ENCODE measurements at places on chromosomes 11 and 22. TPM values are rescaled to one million over a fixed set of nuclear protein-coding genes. Genes with fewer than 3 reads are reported as not detected.

The CDON gene
- polyA plus RNA-seq = not detected

The HPX gene
- polyA plus RNA-seq = not detected

The CD151 gene
- polyA plus RNA-seq = 19.7 TPM

The ENTHD1 gene
- polyA plus RNA-seq = not detected

The OR10A2 gene
- not detected for polyA plus RNA-seq

The TBX10 gene
- not detected for polyA plus RNA-seq

The CLCF1 gene
- polyA plus RNA-seq = not detected

The OR52H1 gene
- polyA plus RNA-seq = not detected

The OR2AT4 gene
- not detected for polyA plus RNA-seq

The SLC7A4 gene
- not detected for polyA plus RNA-seq

The P4HA3 gene
- polyA plus RNA-seq = not detected

The CDCA5 gene
- polyA plus RNA-seq = 2.9 TPM

The BTG4 gene
- polyA plus RNA-seq = not detected

The TRIM49 gene
- polyA plus RNA-seq = not detected

The CARD16 gene
- 297 TPM for polyA plus RNA-seq

The PDGFB gene
- 0.61 TPM for polyA plus RNA-seq

DNA sequence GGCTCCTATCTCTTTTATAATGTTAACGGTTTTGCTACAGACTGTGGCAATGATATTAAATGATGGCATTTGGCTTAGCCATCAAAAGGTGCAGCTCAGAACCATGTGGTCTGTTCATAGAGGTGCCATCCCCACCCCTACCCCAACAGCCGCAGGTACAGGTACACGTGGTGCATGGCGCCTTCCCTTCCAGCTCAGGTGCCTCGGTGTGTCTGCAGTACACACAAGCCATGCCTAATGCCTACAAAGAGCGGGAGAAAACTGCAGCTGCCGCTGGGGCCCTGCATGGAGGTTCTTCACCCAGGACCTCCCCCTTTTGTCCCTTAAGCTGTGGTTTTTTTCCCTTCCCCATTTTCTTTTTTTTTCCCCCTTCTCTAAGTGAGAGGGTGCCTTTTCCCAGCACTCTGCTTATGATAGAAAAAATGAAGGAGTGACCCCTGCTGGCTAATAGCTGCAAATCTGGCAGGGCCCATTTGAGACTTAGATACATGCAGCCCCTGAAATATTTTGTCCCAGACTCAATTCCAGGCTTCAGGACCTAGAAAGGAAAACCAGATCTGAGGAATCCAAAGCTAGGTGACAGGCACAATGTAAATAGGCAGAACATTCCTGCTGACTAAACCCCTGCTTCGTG is 6.5 kb downstream of the OR52M1 start:
- DNase-seq = no peak

- DNase-seq = no peak
Measured at GRCh38 chr11:82747471-82747870, 13.8 kb upstream of the FAM181B start.

- no peak for DNase-seq
Measured at GRCh38 chr22:19844377-19845053, 10.2 kb downstream of the GNB1L start.

DNA sequence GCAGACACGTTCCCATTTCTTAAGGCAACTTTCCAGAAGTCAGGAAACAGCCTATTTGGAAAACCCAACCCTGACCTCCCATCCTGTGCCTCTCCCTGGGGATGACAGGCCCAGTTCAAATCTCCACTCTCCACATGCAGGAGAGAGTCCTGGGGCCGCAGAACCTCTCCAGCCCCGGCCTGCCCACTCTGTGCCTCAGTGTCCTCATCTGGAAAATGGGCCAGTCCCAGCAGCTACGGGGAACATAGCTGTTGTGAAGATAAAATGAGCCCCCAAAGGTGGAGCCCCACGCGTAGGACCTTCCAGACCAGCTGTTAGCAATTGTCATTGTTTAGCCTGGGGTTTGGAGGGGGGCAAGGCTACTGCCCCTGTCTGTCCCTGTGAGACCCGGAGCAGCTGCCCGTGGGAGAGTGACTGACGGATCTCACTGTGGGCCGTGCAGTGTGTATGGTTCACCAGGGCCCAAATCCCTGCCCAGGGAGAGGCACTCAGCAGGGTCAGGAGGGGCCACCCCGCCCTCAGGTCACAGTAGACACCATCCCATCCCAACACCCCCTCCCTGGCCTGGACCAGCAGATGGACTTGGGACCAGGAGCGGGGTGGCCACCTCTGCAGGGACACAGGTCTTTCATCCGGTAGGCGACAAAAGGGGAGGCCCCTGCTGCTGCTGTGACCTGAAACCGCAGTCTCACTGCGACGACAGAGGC is 145.9 kb downstream of the CTTN start:
- no peak for DNase-seq

DNA sequence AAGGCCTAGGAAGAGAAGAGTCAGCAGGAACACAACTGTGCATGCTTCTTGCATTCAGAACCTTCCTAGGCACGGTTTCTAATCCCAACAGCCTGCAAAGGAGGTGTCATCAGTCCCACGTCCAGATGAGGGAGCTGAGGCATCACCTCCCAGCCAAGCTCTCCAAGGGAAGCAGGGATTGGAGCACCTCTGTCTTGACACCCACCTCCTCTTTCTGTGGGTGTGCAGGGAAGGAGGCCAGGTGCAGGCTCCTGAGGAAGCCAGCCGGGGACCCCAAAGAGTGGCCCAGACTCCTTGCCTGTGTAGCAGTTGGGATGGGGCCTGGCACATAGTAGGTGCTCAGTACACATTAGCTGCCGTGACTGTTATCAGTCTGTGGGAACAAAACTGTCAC is 2.0 kb downstream of the PNPLA5 start:
- no peak for DNase-seq

GRCh38 chr11:61551634-61552033 is 29.2 kb downstream of the SYT7 start:
- no peak for DNase-seq

DNA sequence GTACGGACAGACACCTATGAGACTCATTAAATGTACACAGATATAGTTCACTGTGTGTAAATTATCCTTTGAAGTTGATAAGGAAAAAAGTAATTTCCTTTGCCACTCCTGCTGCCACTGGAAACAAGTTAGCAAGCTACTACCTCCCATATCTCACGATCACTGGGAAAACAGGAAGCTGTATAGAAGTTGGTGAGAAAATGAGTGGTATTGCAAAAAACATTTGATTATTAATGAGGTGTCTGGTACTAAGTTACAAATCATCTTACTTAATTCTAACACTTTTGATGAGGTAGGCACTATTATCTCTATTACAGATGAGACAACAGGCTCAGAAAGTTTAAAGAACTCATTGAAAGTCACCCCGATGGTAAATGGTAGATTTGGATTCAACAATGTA is 68.5 kb downstream of the GAB2 start:
- DNase-seq = no peak

- DNase-seq = no peak
Measured at GRCh38 chr11:115611343-115611742, 107.1 kb upstream of the CADM1 start.

GRCh38 chr11:94766713-94767206 is 1.4 kb upstream of the AMOTL1 start:
- no peak for DNase-seq

DNA sequence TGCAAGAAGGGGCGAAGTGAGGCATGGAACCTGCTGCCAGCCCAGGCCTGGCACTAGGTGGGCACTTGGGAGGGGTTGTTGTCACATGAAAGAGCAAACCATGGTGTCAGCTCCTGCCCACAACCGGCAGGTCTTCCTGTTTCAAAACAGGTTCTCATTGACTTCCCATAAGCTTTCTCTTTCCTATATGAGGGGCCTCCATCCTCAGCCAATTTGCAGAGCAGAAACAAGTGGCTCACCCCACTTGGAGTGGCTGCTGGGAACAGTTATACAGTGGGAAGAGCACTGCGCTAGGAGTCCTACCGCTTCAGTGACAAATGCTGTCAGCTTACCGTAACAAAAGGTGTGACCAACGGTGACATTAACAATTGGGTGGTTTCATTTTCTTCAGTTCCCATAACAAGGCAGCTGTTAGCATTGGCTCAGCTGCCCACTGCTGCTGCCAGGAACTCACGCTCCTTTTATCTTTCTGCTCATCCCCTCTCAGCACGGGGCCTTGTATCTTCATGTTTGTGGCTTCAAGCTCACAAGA is 10.2 kb upstream of the SSTR3 start:
- peak; percentile 71 for DNase-seq

DNA sequence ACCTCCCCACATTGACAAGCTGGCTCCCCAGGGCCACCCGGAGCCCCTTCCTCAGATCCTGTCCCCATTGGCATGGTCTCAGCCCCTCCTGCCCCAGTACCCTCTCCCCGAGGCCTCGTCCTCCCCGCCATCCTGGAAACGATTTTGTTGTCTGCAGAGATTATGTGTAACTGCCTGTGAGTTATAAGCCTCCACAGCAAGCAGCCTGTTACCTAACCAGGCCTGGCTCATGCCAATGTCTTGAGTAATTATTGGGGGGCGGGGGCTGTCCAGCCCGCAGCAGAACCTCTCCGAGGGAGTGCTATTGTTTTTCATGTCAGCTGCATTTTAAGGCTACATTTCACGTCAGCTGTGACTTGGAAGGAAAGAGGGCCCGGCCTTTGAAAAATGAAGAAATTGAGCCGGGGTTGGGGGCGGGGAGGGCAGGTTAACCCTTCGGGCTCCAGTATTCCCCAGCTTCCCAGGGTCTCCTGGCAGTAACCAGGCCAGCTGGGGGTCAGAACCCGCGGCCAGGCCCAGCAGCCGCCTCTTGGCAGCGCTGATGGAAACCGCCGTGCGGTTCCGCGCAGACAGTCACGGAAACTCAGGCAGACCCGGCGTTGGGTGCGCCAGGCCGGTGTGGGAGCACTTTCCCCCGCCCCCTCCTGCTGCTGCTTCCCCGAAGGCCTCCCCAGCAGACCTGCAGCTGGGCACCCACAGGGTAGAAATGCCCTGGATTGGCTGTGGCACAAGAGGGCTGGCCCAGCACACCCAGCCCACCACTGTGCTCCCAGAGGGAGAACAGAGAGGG is 59.5 kb downstream of the CDKN1C start:
- DNase-seq = no peak

GRCh38 chr22:43098356-43098755 is 9.2 kb upstream of the TTLL1 start:
- DNase-seq = no peak

DNA sequence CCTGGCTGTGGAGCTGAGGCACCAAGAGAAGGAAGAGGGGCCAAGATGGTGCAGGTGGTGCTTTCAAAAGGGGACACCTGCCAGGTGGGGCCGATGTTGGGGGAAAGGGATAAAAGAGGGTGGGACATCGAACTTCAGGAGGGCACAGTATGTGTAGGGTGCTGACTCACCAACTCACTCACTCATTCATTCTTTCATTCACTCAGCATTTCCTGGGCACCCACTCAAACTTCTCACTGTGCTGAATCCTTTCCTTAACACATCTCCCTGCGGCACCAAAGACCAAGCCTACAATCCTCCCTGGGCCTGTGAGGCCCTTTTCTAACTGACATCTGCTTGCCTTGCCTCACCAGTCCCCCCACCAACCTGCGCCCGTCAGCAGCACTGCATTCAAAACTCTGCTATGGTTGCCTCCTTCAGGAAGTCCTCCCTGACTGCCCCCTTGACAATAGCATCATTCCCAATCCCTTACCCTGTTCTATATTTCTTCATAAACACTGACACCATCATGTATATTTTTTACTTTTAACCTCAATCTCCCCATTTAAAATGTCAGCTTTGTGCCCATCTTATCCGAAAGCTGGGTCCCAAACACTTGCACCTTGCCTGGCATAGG is 246.6 kb downstream of the MN1 start:
- no peak for DNase-seq

- DNase-seq = no peak
Measured at GRCh38 chr11:90476442-90477007, 253.7 kb upstream of the CHORDC1 start.

GRCh38 chr11:126308271-126308671 is 4.4 kb downstream of the DCPS start:
- DNase-seq = no peak

- no peak for DNase-seq
Measured at GRCh38 chr11:8684600-8685290, 2.2 kb downstream of the RPL27A start.

DNA sequence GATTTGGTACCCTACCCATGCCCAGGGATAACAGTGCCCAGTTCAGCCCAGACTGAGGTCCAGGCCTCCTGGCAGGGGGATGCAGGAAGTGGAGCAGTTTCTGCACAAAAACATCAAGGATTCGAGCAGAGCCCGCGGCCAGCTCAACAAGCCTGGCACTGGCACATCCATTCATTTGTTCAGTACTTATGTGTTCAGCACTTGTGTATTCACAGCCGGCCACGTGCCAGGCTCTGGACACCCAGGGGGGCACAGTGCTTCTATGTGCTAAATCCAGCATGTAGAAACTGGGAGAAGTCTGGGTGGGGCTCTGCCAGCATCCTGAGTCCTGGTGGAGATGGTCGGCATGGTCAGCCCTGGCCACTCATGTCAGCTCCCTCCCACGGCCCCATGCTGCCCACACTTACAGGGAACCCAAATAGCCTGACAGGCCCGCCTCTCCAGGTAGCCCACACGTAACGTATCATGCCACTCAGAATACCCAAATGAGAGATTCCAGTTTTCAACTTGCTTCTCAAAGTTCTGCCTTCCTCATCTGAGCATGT is 28.5 kb downstream of the LINC01488 start:
- no peak for DNase-seq

GRCh38 chr11:22069844-22070243 is 123.0 kb upstream of the ANO5 start:
- no peak for DNase-seq

GRCh38 chr11:47672283-47672730 is 29.9 kb upstream of the MTCH2 start:
- DNase-seq = no peak

DNA sequence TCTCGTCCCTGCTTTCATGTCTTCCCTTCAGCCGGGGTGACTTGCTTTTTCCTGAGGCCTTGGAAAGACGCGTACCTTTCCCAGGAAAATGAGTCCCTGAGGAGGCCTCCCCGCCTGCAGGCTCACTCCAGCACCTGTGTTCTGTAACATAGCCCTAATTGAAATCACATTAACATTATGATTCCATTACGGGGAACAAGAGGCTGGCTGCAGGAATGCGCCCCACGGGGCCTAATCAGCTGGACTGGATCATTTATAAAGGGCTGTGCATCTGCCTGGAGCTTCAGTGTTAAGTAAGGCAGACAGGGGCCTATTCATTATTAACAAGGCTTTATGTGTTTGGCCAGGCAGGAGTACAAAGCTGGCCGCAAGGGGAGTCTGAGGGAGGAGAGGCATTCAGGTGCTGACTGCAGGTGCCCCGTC is 41.9 kb upstream of the TSPAN18 start:
- DNase-seq = no peak

DNA sequence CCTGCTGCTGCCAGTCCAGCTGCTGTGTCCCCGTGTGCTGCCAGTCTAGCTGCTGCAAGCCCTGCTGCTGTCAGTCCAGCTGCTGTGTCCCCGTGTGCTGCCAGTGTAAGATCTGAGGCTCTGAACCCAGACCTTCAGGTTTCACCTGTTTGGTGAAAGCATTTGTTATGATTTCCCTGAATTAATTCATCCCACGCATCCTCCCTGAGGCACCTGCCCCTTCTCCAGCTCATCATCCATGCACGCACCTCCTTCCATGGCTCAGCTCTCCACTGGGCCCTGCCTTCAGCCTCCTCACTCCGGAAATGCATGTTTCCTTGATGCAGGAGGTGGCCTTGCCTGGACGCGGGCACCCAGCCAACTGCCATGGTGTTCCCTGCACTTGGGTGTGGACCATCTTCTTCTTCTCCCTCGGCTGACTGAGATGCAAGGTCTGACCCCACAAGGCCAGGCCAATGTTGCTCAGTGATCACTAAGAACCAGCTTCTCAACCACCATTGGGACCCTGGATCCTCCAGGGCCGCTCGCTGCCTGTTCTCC is 788 bp downstream of the KRTAP5-10 start:
- no peak for DNase-seq
